ENCODE measurements at places on chromosomes 1 and 21. TPM values are rescaled to one million over a fixed set of nuclear protein-coding genes. Genes with fewer than 3 reads are reported as not detected.

DNA sequence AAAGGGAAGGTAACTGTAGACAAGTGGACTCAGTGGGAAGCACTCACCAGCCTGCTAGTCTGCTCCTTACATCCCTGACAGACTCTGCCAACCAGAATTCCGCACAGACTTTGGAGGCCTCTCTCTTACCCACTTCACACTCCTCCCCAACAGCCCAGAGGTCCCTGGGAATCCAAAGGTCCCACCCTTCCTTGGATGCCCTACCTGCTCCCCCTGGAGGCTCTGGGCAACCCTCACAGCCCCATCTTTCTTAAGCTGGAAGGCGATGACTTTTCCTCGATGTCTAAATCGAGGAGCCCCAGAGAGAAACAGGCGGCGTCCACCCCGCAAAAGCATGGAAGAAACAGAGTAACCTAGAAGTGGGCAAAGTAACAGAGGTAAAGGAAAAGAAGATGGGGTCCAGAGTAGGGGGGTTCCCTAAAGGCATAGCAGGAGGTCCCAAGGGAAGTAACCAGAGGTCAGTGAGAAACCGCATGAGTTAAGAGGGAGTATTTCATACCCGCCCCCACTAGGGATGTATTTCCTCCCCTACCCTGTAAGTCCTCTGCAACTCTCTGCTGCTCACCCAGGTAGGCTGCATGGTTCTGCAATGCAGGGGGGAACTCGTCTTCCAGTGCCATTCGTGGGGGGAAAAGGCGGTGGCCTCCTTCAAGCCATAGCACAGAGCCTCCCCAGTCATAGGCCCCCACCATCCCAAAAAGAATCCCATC, 8.4 kb downstream of the ITGA10 start:
- no peaks in the 10 kb centered on the region for H3K4me1 ChIP-seq
- no peaks in the 10 kb centered on the region for H3K27me3 ChIP-seq
- DNase-seq: no peak

- no peaks in the 10 kb centered on the region for H3K36me3 ChIP-seq
- H3K4me1 ChIP-seq: no peaks in the 10 kb centered on the region
- H3K4me3 ChIP-seq: no peak overlapping the region
- no peaks in the 10 kb centered on the region for H3K27me3 ChIP-seq
- DNase-seq: no peak
These were observed 1.2 kb upstream of the ACOT11 start for GRCh38 chr1:54546651-54547401.

- no peak for DNase-seq
- H3K36me3 ChIP-seq: no peaks in the 10 kb centered on the region
- H3K4me3 ChIP-seq: no peak overlapping the region
These were observed 195.2 kb upstream of the CHODL start for GRCh38 chr21:18049461-18049860.

GRCh38 chr1:188423073-188423472, 1594.3 kb downstream of the PLA2G4A start:
- H3K4me3 ChIP-seq: no peak overlapping the region
- H3K36me3 ChIP-seq: no peaks in the 10 kb centered on the region
- H3K4me1 ChIP-seq: no peaks in the 10 kb centered on the region
- H3K27me3 ChIP-seq: no peaks in the 10 kb centered on the region
- no peak overlapping the region for H3K27ac ChIP-seq

GRCh38 chr1:214464445-214465287, 86.7 kb downstream of the PTPN14 start:
- peaks cover 24% of the 10 kb centered on the region for H3K4me1 ChIP-seq
- DNase-seq: no peak
- H3K27me3 ChIP-seq: no peaks in the 10 kb centered on the region
- H3K36me3 ChIP-seq: no peaks in the 10 kb centered on the region

- no peaks in the 10 kb centered on the region for H3K27me3 ChIP-seq
- peaks cover 6% of the 10 kb centered on the region for H3K4me1 ChIP-seq
- no peak overlapping the region for H3K4me3 ChIP-seq
- no peak for DNase-seq
- no peaks in the 10 kb centered on the region for H3K36me3 ChIP-seq
- no peak overlapping the region for H3K27ac ChIP-seq
These were observed 71.3 kb upstream of the PRDX6 start for GRCh38 chr1:173405834-173406233.

DNA sequence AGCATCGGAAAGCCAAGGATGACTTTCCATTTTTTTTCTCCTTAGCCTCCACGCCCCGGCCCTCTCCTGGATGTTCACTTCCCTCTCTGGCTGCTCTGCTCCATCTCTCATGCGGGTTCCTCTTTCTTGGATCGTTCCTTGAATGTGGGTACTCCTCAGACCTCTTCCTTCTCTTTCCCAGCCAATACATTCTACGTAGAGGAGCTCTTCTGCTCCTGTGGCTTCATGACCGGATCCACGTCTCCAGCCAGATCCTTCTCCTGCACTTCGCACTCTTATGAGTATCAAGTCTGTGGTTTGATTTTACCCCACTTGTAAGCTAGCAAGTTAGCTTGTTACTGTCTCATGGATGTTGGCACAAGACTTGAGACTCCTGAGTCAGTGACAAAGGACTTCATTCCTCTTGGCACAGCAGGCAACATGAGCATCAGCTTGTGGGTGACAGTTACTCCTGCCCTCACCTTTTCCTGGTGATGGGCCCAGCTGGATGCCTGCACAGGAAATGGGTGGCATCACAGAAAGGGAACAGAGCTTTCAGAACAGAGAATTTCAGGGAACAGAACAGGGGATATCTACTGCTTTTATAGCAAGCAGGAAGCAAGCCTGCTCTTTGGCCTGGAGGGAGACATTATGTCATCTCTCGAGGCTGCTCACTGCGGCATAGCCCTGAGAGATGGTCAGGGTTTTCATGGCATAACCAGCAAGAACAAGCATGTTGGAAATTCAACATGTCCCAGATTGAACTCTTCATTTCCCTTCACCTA, 100.1 kb upstream of the KIF26B start:
- no peaks in the 10 kb centered on the region for H3K27me3 ChIP-seq
- H3K4me1 ChIP-seq: no peaks in the 10 kb centered on the region
- no peak overlapping the region for H3K4me3 ChIP-seq
- no peaks in the 10 kb centered on the region for H3K36me3 ChIP-seq
- no peak for DNase-seq

DNA sequence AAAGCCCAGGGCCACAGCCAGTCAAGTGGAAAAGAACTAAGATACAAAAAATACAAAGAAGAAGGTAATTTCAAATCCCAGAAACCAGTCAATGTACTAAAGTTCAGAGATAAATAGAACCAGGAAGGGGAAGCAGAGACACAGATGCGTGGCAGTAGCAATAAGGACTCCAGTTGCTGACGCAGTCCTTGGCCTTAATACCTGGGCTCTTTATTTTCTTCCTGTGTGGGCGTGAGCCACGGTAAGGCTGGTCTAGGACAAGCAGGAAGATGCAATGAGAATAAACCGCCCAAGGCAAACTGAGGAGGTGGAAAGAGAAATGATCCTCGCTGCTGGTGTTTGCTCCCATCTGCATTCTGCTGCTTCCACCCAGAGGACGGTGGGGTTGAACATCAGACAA, 65.6 kb upstream of the PLXNA2 start:
- H3K27me3 ChIP-seq: no peaks in the 10 kb centered on the region
- DNase-seq: no peak
- H3K36me3 ChIP-seq: no peaks in the 10 kb centered on the region
- no peak overlapping the region for H3K4me3 ChIP-seq
- H3K27ac ChIP-seq: no peak overlapping the region

DNA sequence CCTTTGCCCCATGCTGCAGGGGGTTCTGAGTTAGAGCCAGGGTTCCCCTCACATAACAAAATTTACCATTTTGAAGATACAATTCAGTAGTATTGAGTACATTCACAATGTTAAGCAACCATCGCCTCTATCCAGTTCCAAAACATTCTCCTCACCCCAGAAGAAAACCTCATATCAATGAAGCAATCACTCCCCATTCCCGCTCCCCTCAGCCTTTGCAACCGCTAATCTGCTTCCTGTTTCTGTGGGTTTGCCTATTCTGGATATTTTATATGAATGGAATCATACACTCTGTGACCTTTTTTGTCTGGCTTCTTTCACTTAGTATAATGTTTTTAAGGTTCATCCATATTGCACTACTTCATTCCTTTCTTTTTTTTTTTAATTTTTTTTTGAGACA, 32.9 kb downstream of the SERINC2 start:
- H3K4me1 ChIP-seq: no peaks in the 10 kb centered on the region
- no peak for DNase-seq
- H3K4me3 ChIP-seq: no peak overlapping the region

DNA sequence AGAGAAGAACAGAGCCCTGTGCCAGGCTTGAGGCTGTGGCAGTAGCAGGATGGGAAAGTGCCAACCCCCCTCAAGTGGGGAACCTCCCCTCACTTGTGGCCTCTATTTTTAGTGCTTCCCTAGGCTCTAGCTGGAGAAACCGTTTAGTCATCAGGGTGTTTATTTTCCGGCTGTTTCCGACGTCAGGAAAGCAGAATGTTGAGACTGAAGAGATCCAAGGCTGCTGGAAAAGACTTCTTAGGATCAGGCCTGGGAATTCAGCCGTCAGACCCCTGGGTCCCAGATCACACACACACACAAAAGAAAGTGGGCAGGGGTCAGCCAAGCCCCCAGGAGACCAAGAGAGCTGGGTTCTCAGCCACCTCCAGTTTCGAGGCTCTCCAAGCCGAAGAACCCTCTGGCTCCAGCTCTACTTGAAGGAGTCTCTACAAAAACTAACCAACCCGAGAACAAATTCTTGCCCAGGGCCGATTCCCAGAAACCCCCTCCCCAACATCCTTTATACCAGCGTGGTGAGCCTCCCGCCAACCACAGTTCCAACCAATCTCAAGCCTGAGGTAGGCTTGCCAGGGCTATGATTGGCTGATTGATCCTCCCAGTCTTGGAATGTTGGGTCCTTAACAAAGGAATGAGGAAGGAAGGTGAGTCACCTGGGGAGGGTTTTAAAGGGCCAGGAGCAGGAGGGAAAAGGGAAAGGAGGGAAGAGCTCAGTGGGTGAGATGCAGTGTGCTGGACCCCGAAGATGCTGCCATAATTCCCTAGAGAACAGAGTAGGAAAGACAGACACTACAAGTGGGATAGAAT, 2.5 kb upstream of the MEF2D start:
- peak overlapping the region; percentile 29 for H3K4me3 ChIP-seq
- H3K27me3 ChIP-seq: no peaks in the 10 kb centered on the region
- peaks cover 65% of the 10 kb centered on the region for H3K4me1 ChIP-seq
- DNase-seq: peak; percentile 97

DNA sequence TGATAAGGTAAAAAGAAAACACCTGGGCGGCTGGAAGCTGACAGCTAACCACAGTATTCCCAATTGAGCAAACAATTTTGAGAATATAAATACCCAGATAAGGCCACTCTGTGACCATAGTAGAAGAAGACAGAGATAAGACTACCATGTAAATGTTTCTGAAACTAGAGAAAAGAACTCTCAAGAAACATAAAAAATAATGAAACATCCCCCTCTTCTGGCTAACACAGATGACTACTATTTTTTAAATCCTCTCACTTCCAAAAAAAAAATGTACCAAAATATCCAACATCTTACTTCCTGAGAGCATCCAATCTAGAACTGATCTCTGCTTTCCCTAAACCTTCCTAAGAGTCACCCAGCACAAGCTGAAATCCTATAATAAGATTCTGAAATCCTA, 125.9 kb downstream of the HFM1 start:
- H3K27ac ChIP-seq: no peak overlapping the region
- H3K4me1 ChIP-seq: no peaks in the 10 kb centered on the region
- no peaks in the 10 kb centered on the region for H3K36me3 ChIP-seq
- H3K27me3 ChIP-seq: no peaks in the 10 kb centered on the region

BRINP3 gene
- total RNA-seq: not detected

CD84 gene
- 3.9 TPM for total RNA-seq

NGF gene
- 5.4 TPM for total RNA-seq

NSUN4 gene
- 13.2 TPM for total RNA-seq

Measured in sigmoid colon (tissue), 7 donors.